Amygdala (tissue), 56 donors: ENCODE measurements at places on chromosomes 11 and 22.

DNA sequence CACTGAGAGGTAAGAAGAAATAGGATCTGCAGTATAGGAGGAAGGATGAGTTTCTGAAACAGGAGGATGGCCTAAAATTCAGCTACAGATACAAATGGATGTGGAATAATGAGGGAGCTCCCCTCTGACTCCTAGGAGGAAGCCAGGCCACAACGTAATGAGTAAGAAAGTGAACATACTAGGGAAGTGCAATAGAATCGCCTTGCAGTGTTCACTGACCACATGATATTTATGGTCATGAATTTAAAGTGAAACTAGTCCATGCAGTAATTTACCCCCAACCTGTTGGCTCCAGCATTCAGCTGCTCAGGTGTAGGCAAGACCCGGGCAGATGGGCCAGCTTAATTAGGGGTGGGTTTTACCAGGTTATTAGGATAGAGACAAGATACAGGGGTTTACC is 101.7 kb downstream of the DEUP1 start:
- DNase-seq = no peak

DNA sequence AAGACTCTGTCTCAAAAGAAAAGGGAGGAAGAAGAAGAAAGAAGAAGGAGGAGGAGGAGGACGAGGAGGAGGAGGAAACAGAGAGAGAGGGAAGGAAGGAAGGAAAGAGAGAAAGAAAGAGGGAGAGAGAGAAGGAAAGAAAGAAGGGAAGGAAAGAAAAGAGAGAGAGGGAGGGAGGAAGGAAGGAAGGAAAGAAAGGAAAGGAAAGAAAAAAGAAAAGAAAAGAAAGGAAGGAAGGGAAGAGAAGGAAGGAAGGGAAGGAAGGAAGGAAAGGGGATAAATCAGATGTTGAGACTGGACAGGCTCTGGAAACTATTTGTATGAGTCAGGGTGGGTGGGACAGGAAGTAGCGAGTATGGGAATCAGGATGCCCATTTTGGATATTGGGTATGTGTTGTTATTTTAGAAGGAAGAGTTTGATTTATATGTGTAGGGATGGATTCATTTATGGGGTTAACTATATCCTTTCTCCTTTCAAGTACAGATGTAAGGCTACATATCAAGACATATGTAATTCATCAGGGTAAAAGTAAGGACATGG is 6.0 kb upstream of the RPL3 start:
- no peak for DNase-seq

DNA sequence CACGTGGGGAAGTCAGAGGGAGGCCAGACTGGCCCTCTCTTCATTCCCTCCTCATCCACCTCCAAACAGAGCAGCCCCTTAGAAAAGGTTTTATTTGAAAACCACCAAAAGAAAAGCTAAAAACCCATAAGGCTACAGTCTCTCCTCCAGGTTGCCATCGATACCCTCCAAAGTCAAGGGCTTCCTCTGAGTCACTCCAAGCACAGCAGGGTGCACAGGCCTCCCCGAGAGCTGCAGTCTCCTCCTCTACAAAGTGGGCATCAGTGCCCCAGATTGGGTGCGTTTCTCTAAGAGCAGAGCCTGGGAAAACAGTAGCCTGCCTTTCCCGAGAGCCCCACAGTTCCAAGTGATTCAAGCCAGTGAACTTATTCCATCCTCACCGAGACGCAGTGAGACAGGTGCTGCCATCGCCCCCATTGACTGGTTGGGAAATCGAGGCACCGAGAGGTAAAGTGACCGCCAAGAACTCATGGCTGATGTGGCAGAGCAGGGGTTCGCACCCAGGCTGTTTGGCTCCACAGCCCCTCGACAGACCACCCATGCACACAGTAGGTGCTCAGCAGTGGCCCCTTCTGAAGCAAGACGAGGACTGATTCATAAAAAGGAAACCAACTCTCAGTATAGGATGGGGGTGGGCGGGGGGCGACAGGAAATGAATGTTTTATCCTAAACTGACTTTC is 91.7 kb upstream of the SHISAL1 start:
- no peak for DNase-seq

DNA sequence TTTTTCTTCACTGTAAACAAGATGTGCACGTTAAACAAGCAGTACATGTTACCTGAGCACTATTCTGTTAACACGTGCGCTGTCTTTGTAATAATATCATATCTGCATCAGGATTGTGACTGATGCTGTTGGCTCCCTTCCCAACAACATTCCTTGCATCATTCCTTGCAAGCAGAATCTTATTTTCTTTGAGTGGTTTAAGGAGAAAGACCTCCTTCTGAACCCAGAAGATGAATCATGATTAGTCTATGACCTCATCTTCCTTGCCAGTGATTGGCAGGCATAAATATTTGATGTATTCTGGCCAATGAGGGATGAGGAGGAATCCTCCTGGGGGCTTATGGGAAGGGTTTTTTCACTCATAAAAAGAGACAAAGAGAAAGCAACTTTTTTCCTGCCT is 46.2 kb downstream of the C11orf71 start:
- no peak for DNase-seq

DNA sequence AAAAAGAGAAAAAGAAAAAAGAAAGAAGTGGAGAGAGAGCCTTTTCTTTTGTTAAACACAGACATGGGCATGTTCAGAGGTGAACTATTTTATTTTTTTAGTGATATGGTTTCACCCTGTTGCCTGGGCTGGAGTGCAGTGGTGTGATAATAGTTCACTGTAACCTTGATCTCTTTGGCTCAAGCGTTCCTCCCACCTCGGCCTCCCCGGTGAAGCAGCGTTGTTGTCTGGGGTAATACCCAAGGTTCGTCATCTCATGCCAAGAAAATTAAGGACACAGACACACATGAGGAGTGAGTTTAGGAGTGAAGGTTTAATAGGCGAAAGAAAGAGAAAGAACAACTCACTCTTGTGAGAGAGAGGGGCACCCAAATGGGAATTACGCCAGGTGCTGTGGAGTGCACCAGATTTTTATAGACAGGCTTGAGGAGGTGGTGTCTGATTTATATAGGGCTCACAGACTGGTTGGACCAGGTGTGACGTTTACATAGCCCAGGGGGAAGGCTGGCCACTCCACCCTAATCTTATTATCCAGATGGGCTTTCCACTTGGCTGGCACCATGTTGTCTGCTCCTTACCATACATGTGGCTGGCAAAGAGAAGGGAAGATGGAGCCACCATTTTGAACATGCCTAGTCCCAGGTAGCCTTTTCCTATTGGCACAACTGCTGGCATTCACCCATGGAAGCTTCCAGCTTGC is 42.3 kb downstream of the GRAMD1B start:
- no peak for DNase-seq

DNA sequence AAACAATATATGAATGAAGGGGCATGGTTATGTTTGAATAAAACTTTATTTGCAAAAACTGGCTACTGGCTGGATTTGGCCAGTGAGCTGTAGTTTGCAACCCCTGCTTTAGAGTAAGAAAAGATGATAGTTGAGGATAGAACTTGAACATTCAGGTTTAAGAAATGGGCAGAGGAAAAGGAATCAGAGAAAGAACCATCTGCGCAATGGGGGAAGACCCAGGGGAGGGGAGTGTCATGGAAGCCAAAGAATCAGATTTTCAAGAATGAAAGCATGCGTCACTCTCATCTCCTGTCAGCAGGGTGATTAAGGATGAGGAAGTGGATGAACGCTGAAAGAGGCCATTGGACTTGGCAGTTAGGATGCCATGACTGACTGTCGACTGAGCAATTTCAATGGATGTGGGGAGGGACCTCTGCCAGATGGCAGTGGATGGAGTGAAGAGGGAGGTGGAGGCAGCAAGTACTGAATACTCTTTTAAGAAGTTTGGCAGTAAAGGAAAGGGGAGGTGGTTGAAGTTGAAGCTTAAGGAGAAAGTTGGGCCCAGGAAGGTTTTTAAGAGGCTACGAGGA is 21.2 kb downstream of the FAT3 start:
- DNase-seq = peak; percentile 31

- no peak for DNase-seq
Measured at GRCh38 chr11:35363854-35364780, 55.2 kb downstream of the SLC1A2 start.
